ENCODE measurements at places on chromosomes 13 and 19.
A peak's percentile ranks its signal among the peaks of the same experiment; 100 is the strongest.

- DNase-seq, result no peak
Measured at GRCh38 chr19:48770266-48770665, 14.9 kb downstream of the FGF21 start.

DNA sequence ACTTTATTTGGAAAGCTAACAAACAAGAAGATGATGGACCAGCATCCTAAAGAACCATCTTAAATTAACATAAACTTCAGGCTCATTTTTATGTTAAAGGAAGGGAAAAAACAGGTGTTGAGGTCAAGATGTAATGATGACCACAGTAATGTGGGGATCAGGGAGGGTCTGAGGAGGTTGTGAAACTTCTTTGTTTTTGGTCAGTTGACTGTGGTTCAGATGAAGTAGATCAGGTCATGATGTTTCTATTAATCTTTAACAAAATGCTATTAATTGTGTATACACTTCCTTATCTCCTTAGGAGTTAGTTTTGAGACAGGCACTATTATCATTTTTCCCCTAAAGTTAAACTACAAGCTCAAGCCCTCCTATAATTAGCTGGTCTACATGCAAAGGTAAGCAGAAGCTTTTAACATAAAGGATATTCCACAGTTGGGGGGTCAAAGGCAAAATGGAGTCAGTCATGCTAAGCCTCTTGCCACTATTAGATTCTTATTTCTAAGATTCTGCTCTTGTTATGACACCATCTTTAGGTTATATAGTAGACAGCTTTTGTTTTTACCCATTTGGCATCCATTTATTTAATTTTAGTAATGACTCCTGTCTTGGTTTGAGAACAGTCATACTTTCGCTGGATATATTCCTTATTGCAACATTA is 800.1 kb upstream of the PCDH9 start:
- DNase-seq, result no peak

GRCh38 chr19:2270157-2270422 is 11.9 kb downstream of the PEAK3 start:
- DNase-seq, result no peak

DNA sequence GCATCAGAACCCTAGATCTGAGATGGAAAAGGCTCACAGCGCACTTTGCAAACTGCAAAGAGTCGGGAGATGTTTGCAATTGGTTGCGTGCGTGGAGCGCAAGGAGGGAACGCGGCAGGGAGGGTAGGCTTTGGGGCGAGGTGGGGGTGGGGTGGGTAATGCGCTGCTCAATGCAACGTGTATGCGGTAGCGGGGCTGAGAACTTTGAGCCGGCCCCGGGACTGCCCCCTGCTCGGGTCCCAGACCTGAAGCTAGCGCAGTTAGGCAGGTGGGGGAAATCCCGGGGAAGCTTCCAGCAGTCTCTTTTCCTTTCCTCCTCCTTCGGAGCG is 971 bp downstream of the FOSB start:
- no peak for DNase-seq

GRCh38 chr13:87894059-87894458 is 222.9 kb downstream of the SLITRK5 start:
- DNase-seq, result no peak

GRCh38 chr13:76245920-76246319 is 609.8 kb downstream of the LMO7 start:
- no peak for DNase-seq

GRCh38 chr19:7216373-7216902 is 77.8 kb downstream of the INSR start:
- no peak for DNase-seq

DNA sequence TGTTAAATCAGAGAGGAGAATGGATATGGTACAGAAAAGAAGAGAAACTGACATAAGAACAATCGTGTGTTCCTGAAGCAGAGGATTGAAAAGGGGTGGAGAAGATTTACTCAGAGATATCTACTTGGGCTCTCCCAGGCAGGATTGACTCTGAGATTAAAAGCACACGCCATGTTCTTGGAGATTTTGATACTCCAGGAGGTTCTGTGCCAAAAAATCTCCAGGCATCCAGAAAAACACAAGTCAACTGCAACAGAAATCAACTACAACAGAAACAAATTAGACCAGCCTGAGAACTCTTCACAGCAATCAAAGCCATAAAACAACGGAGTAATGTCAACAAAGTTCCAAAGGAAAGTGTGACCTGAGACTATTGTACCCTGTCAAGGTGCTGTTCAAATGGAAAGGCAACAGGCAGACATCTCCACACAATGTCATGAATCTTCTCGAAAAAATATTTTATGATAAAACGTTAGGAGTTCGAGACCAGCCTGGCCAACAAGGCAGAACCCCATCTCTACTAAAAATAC is 104.2 kb downstream of the UBL3 start:
- no peak for DNase-seq

- no peak for DNase-seq
Measured at GRCh38 chr13:46170268-46170667, 11.7 kb downstream of the LCP1 start.

DNA sequence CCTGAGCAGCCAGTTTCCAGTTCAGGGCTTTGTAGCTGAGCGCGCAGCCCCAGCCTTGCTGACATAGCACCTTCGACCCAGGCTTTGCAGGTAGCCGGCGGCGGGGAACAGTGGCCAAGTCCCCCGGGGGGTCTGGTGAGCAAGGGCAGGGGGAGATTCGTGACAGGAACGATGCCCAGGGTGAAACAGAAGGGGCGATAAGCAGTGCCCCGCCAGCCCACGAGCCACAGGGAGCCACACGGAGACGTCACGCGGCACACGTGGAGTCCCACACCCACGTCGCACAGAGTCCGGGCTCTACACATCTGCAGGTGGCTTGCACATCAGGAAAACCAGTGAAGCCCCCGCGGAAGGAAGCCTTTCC is 127.2 kb downstream of the SOX1 start:
- DNase-seq, result no peak

- DNase-seq, result no peak
Measured at GRCh38 chr13:36758345-36758744, 60.7 kb upstream of the RFXAP start.

DNA sequence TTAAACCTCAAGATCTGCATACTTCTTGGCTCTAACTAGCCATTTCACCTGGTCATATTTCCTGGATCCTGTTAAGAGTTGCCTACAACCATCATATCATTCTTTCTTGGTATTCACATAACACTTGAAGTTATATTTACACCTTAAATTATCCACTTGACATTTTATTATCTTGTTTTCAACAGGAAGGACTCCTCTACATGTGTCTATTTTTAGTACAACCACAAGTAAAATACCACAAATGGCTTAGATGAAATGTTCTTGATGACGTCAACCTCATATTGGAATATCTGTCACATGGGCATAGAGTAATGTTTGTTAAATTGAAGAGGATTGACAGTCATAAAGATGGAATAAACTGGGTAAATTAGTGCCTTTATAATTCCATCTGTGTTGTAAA is 9.4 kb downstream of the PCDH20 start:
- no peak for DNase-seq

DNA sequence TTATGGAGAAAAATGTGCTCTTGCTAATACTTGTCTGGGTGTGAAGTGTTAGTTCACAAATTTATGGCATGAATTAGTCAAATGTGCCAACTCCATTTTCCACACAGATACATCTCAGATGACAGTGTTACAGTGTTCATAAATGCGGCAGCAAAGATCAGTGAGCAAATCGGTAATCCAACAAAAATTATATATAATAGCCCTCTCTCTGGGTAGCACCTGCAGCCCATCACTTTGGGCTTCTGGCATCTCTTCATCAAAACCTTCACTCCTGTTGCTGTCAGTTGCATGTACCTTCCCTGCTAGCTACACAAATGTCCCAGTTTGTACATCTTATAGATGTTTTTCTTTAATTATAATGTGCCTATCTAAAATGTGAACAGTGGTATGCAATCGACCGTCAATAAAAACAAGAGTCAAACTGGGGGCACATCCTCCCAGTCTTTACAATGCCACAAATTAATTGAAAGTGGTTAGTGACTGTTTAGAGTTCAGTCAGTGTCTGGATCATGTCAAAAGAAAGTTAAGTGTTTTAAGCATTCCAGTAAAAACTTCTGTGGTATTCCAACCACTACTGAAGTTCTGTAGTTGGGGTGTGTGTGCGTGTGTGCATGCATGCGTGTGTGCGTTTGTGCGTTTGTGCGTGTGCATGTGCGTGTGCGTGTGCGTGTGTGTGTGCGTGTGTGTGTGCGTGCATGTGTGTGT is 448.9 kb downstream of the DCT start:
- no peak for DNase-seq

- DNase-seq, result no peak
Measured at GRCh38 chr13:33105387-33106005, 89.3 kb downstream of the KL start.

DNA sequence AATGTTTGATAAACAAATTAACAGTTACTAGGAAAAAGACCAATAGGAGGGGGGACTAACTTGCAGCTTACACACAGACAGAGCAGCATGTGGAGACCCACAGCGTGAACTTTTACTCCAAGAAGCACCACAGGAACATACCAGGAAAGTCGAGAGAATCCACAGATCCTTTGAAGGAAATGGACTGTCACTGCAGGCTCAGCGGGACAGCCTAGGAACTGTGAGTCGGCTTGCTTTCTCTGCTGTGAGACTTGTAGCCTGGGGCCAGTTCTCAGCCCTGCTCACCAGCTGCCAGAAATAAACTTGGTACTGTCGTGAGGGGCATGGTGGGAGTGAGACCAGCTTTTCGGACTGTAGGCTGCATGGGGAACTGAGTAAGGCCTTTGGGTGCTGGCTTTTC is 1211.5 kb downstream of the PCDH17 start:
- no peak for DNase-seq

DNA sequence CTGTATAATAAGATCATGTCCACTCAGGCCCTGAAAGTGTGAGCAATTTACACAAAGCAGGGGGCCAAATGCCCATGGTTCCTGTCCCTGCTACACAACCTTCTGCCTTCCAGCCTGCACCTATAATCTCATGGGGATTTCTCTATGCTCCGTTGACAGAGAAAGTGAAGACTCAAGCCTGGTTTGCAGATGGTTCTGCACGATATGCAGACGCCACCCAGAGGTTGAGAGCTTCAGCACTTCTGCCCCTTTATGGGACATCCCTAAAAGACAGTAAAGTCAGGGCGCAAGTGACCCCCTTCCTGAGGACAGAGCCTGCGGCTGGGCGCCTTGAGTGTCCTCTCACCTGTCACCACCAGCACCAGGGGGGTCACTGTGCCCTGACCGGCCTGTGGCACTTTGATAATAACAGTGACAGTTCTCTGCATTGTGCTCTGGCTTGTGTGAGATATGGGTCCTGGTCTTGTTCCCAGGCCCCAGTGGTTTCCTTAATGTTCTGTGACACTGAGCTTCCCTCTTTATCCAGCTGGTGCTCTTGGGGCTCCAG is 15.1 kb downstream of the LILRA5 start:
- DNase-seq, result no peak

DNA sequence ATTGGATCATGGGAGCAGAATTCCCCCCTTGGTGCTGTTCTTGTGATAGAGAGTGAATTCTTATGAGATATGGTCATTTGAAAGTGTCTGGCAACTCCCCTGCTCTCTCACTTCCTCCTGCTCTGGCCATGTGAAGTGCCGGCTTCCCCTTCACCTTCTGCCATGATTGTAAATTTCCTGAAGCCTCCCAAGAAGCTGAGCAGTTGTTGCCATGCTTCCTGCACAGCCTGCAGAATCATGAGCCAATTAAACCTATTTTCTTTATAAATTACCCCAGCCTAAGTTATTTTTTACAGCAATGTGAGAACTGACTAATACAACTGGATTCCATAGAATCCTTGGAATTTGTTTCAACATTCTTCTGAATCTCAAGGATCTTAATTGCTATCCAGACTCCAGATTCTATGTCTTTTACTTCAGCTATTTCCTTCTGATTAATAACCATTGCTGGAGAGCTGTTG is 328.1 kb downstream of the SLITRK5 start:
- DNase-seq, result no peak

DNA sequence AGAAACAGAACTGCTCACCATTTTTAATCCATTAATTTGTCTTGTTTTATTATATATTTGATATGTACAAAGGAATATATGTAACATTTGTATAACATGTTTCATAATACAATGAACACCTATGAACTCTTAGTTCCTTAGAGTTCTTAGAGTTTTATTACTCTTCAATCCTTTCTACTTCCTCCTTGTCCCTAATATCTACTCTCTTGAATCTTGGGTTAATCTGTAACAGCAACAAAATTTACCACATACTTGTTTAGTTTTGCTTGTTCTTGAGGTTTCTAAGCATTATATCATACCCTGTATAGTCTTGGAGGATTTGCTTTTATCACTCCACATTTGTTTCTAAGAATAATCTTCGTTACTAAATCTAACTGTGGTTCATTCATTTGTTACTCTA is 151.4 kb downstream of the PDS5B start:
- DNase-seq, result no peak

DNA sequence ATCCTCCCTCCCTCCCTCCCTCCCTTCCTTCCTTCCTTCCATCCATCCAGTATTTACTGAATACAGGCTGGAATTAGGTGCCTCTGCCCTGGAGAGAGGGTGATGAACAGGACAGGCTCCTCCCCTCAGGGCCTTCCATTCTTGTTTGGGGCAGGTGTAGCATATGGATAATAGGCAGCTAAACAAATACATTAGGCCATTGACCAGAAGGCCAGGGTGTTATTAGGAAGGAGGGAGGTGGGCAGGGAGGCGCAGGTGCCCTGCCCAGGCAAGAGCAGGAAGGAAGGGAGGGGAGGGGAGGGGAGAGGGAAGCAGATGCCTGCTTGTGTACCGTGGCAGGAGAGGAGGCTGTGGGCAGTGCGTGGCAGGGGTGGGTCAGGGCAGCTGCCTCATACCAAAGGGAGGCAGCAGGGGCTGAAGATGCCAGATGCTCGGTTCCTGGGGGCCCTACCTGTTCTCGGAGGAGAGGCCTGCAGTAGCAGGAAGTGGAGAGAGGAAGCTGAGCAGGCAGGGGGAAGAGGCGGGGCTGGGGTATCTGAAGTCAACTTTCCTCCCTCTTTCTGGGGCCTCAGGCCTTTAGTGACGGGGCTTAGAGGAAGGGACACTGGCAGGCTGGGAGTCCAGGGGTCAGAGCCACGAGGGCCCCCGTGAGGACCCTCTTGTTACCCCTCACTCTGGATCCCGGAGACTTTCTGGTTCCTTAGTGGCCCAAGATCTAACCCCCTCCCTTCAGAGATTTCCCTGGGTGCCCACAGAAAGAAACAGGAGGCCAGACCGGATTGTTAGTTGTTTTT is at the start of gene RINL:
Gene RINL, minus strand, starts transcription at position 495 of the 794 bp plus-strand sequence. CDS start 1,533 bp downstream, outside the sequence.
- peak; percentile 87 for DNase-seq

GRCh38 chr13:20149762-20150161 is 11.1 kb downstream of the GJA3 start:
- no peak for DNase-seq

GRCh38 chr13:109381546-109382180 is 404.7 kb downstream of the IRS2 start:
- no peak for DNase-seq

GRCh38 chr13:31814536-31814935 is 75.2 kb downstream of the RXFP2 start:
- DNase-seq, result no peak

- no peak for DNase-seq
Measured at GRCh38 chr19:5801796-5802619, 2.9 kb upstream of the NRTN start.

DNA sequence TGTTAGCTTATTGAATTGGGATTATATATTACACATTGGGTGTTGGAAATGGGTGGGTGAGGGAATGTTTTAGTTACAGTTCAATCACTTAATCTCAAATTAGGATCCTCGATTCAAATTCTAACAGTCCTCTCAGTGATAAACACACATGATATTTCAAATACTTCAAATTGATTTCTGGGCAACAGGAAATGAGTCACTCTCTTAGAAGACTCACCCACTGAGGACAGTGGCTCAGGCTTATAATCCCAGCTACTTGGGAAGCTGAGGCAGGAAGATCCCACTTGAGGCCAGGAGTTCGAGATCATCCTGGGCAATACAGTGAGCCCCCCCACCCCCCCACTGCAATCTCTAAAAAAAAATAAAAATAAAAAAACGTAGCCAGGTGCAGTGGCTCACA is 435.3 kb downstream of the KLF12 start:
- no peak for DNase-seq
